IPS-NIHi11 (cell line): ENCODE measurements at places on chromosomes 5 and 9.

DNA sequence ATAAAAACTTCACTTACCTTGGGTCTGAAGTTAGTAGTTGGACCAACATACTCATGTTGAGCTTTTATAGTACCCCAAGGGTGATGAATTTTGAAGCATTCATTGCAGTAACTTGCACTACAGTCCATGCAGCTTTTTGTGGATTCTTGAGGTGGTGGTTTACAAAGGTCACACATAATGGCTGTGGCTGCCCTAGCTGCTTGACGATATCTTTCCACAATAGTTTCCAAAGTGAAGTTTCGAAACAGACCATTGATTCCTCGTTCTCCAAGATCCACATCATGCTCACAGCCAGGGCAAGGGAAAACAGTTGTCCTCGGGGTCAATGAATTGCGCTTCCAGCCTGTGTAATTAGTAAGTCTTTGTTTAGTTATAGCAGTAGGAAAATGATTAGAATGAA is 22.7 kb downstream of the TRIM36 start:
- no peak for DNase-seq

DNA sequence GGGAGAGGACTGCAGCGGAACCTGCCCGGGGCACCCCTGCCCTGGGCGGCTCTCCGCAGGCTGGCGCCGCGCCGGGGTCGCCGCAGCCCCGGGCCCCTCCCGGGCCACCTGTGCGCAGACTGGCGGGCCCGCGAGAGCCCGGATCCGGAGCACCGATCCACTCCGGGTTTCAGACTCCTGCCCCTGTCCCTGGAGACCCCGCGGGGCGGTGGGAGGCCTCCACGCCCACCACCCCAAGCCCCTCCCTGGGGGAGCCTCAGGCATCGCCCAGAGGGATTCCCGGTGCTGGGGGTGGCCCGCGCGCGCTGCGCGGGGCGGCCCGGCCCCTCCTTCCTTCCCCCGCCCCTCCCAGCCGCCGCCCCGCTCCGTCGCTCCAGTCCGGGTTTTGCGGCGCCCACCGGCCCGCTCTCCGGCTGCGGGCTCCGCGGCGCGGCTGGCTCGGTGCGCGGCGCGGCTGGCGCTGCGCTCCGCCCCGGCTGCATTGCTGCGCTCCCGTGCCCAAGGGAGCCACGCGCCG is at the start of gene UNC5A:
Gene UNC5A, plus strand, starts transcription at position 479 of the 517 bp plus-strand sequence. CDS start 192 bp downstream, outside the sequence.
- peak; percentile 91 for DNase-seq

- peak; percentile 54 for DNase-seq
These were observed 35.8 kb downstream of the SLC36A1 start for GRCh38 chr5:151483176-151483575.

- no peak for DNase-seq
These were observed 21.3 kb downstream of the SEMA6A start for GRCh38 chr5:116553366-116553765.

DNA sequence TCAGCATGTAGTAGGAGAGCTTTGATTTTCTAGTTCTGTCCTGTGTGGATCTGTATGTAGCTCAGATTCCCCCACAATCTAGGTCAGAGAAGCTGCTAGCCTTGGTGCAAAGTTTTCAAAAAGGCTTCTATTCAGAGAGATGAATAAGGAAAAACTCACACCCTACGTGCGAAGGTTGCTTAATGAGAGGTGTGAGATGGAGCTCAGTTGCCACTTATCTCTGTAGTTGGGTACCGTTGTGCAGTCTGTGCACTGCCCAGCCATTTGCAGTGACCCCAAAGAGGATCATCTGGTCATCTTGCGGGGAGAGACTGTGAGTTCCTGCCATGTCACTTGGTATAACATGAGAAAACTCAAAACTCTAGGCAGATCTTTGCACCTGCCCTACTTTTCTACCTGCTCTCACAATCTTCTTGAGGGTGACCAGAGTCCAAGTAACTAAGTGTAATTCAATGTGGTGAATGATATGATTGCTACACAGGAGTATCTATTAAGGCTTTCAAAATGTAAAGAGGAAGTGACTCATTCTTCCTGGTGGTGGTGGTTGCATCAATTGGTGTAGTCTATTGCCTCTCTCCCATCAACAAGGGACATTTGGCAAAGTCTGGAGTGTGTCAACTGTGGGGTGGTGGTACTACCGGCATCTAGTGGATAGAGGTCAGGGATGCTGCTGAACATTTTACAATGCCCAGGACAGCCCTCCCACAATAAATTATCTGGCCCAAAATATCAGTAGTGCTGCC is 65.2 kb downstream of the TMC1 start:
- no peak for DNase-seq

- peak; percentile 34 for DNase-seq
These were observed 104.1 kb downstream of the TSSK1B start for GRCh38 chr5:113330533-113331208.

DNA sequence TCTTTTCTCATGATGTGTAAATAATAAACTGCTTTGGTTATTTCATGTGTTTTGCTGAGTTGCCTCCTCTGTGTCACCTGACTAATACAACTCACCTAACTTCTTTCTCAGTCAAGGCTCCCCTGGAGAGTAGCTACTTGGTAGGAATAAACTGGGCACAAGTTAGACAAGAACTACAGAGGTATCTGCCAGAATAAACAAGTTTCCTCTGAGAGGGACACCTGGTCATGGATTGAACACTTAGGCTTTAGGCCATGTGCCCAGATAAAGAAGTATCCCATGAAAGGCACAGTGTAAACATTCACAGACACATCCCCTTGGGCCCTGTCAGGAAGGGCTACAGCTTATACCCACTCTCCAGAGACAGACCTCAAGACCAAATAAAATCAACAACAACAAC is 532.5 kb downstream of the KIF4B start:
- no peak for DNase-seq

- no peak for DNase-seq
These were observed 115.4 kb downstream of the ZNF608 start for GRCh38 chr5:124630767-124631704.

- peak; percentile 81 for DNase-seq
These were observed 23.9 kb downstream of the C5orf15 start for GRCh38 chr5:133944263-133945185.

- DNase-seq: no peak
These were observed 18.7 kb downstream of the ERGIC1 start for GRCh38 chr5:172852490-172853354.

- DNase-seq: no peak
These were observed 74.5 kb downstream of the APTX start for GRCh38 chr9:32926911-32927310.

- no peak for DNase-seq
These were observed 178.3 kb downstream of the HSPA4 start for GRCh38 chr5:133229931-133230664.

DNA sequence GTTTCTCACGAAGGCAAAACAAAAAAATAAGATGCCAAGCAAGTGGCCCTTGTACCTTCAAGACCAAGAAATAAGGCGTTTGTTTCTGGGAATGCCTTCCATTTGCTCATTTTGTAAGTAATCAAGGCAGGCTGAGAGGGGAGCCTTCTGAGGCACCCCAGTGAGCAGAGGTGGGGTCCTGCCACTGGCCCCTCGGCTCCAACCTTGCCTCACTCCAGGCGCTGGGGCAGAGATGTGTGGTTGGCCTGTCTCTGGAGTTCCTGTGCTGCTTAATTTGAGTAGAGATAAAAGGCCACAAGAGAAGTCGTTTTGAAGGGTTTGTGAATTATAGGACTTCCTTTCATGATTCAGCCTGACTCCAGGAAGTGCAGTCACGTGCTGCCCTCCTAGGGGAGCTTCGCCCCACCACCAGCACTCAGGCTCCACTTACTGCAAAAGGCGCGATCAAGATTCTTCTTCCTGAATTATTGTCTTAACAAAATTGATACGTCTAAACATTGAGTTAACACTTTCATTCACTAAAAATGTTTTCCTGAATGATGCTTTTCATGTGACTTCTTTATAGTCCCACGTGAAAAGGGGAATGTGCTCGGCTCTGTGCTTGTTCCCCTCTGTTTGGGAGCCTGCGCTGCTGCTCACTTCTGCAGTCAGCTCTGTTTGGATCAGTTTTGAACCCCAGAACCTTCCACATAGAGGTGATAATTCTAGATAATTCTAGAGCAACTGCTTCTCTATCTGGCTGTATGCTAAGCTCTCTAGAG is 13.7 kb downstream of the SYK start:
- DNase-seq: no peak

- no peak for DNase-seq
These were observed 17.4 kb downstream of the PPP6C start for GRCh38 chr9:125172031-125172755.

GRCh38 chr5:32241034-32241783 is 67.1 kb upstream of the GOLPH3 start:
- peak; percentile 32 for DNase-seq

GRCh38 chr5:174731214-174732035 is 7.0 kb downstream of the MSX2 start:
- no peak for DNase-seq

DNA sequence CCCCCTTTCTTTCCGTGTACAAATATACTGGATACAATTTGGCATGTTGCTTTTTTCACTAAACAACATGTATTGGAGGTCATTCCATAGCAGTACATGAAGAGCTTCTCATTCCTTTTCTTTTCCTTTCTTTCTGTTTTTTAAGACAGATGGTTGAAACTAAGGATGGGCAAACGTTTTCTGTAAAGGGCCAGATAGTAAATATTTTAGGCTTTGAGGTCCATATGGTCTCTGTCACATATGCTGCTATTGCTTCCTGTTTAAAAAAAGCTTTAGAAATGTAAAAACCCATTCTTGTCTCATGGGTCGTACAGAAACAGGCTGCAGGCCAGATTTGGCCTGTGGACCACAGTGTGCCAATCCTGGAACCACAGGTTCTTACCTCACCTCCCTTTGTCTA is 160.1 kb downstream of the ACER2 start:
- no peak for DNase-seq

- DNase-seq: no peak
These were observed 19.2 kb upstream of the SELENOP start for GRCh38 chr5:42830924-42831323.

GRCh38 chr9:83596899-83597504 is 25.9 kb upstream of the IDNK start:
- peak; percentile 81 for DNase-seq

DNA sequence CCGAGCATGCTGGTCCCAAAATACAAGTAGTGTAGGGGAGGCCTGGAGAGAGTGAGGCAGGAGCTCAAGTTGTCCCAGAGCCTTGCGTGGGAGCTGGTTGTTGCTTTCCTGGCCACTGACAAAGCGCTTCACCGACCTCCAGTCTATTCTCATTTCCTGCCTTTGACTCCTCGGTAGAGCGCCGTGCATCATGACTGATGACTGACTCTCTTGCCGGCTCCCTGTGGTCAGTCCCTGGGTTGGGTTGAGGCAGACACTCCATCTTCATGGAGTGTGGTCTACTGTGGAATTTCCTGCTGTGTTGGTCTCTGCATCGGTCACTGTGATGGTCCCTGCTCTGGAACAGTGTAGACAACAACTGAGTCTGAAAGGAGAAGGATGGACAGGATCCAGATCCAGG is 175.1 kb upstream of the S1PR3 start:
- no peak for DNase-seq

GRCh38 chr9:23423999-23424398 is 402.0 kb downstream of the ELAVL2 start:
- no peak for DNase-seq

DNA sequence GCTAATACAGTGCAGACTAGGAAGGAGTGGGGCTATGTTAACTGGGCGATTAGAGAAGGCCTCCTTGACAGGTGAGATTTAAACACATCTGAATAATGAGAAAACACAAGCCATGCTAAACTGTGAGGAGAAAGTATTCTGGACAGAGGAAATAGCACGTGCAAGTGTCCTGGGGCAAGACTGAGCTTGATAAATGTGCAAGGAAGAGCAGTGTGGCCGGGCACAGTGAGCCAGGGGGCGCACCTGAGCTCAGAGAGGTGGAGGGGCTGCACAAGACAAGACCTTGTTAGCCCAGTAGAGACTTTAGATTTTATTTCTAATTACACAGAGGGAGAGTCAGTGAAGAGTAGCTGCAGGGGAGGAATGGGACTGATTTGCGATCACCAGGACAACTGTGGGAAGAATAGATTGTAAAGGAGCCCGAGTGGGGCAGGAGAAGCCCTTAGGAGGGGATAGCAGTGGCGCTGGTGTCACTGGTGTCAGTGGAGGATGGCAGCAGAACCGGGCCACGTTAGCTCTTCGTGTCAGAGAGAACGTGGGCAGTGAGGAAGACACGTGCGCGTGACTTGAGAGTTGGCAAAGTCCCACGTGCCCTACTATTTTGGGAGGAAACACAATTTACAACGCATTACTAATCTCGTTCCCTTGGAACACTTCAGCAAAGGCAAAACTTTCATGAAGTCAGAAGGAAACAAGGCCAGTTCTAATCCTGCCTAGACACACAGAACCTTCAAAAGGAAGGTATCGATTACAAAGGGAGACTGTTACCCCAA is 17.9 kb upstream of the C5orf47 start:
- no peak for DNase-seq

DNA sequence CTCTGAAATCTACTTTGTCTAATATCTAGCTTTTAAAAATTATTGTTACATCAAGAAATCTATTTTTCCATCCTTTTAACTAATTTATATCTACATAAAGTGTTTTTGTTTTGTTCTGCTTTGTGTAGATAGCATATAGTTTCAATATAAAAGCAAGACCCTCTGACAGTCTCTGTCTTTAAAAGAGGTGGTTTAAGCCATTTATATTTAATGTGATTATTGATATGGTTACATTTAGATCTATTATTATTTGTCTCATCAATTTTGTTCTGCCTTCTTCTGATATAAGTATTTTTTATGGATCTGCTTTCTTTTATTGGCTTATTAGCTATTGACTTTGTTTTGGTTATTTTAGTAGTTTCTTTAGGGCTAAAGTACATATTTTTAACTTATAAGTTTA is 16.0 kb downstream of the HMGXB3 start:
- DNase-seq: no peak

- DNase-seq: no peak
These were observed 287.1 kb upstream of the CDH9 start for GRCh38 chr5:27325513-27325912.

GRCh38 chr9:78325343-78325742 is 28.4 kb downstream of the PSAT1 start:
- DNase-seq: no peak

DNA sequence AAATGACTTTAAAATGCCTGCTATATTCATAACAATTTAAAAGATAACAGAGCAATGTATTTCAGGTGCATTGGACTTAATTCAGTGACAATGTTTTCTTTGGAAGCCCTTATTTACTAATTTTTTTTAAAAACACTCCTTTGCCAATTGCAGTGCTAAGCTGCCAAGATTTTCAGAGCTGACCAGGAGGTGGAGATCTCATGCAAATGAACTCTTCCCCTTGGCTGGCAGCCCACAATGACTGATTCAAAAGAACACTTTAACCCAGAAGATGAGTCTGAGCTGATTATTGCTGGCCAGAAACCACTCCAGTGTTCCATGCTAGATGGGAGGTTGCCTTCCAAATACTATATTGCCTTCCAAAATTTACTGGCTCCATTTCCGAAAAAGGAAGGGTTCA is 128.3 kb upstream of the CCNH start:
- DNase-seq: peak; percentile 24

DNA sequence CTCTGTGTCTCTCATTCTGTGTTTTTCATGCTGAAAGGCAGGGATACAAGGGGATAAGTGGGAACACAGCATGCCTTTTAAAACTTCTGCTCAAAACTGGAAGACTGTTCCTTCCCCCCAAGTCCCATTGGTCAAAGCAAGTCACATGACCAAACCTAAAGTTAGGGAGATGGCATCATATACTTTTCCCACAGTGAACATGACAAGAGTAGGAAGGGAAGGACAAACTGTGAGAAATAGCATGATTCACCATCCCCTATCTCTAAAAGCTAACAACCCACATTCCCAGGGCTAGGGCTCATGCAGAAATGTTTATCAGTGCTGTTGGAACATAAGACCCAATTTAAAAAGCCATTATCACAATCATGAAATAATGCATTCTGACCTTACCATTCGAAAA is 24.2 kb upstream of the SHISAL2B start:
- DNase-seq: no peak

GRCh38 chr5:3845230-3845629 is 249.6 kb downstream of the IRX1 start:
- no peak for DNase-seq
